ENCODE measurements at places on chromosomes 2 and 18.

DNA sequence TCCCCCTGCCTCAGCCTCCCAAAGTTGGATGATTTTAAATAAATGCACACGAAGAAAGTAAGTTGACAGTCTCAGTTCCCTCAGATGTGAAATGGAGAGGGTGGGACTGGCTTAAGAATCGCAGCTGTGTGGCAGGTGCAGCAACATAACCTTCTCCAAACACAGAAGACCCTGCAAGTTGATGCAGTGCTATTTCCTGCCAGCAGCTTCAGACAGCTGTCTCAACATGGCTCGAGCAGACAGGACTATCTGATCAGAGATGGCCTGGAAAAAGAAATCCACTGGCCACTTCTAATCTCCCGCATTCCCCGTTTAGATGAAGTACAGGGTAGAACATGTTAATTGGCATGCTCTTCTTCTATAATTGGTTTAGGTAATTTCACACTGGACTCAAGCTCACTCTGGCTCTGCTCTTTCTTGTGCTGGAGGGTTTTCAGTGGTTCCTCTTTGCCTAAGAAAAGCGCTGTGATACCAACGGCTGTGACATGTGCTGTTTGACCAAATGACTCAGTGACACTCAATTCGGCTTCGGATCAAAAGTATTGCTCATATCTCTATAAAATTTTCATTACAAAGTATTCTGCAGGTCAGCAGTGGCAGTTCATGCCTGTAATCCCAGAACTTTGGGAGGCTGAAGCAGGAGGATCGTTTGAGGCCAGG lies 40.2 kb downstream of the MYOM1 start:
- DNase-seq, result peak; percentile 46

DNA sequence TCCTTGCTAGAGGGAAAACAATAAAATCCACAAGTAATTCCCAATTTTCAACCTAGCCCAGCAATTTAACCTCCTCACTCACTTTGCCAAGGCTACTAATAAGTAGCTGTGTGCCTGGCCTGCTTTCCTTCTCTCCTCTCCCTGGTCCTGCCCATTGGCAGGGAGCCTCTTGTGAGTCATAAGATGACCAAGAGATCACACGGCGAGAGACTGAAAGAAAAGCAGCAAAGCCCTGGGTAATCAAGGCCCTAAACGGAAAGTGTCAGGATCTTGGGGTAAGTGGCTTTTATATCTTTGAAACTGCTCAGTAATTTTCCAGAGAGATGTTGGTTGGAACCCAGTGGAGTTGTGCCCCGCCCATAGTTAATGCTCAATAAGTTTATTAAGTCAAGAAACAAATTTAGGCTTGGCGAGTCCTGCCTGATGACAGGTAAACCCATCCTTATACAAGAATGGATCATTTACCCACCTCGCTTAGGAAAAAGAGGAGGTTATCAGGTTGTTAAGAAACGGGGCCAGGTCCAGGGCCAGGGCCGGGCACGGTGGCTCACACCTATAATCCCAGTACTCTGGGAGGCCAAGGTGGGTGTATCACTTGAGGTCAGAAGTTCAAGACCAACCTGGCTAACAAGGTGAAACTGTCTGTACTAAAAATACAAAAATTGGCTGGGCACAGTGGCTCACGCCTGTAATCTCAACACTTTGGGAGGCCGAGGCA lies 10.0 kb upstream of the ADAM17 start:
- no peak for DNase-seq

DNA sequence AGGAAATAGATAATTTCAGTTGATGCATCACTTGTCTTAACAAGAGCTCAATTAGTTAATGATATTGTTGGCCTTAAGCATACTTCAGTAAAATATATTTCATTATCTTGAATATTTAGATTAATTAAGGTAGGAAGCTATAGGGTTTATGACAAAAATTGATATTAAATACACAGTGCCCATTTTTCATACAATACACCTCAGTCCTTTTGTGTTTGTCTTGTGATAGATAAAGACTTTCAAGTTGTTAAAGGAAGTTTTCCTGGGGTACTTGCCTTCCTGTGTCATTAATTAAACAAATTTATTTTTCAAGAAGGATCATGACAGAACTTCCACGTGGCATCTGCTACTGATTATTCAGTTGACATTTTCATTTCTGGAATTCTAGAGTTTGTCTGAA lies 420.5 kb downstream of the MTX2 start:
- no peak for DNase-seq

GRCh38 chr2:176177580-176178037 lies 10.9 kb upstream of the HOXD1 start:
- no peak for DNase-seq
